ENCODE measurements at places on chromosomes 1 and 21. TPM values are rescaled to one million over a fixed set of nuclear protein-coding genes. Genes with fewer than 3 reads are reported as not detected.

GRCh38 chr21:29235714-29236197, 63.0 kb upstream of the BACH1 start:
- ATAC-seq = no peak

- ATAC-seq = no peak
Measured at GRCh38 chr1:34478515-34479076, 276.3 kb upstream of the GJB5 start.

NHLH1 gene
- 10.7 TPM for total RNA-seq

DNA sequence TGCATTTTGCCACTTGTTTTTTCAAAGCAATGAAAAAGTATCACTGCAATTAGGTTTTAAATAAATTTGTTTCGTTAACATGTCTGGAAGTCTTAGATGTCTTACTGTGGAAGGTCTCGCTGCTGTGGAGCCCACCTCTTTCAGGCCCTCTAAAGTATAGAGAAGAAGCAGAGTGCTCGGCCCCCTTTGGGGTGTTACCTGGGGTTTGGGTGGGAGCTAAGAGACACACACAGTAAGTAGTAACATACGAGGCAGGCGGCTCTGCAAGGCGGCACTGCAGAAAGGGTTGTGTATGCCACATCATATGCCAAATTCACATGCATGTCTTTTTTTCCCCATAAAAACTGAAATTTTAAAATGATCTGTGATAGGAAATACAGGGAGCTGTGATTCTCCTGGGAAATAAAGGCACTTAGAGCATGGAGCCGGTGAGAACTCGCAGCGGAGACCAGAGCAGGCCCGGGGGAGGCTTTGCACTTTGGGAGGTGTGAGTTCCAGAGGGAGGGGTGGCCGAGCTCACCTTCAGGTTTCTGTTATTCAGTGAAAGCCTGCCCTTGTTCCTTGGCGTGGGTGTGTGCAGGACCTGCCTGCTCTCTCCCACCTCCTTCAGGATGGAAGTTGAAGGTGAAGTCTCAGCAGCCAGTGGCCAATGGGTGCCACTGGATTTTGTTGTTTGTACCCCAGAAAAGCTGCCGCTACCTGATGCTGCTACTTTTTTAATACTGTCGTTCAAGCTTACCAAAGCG, 35.7 kb upstream of the PWP2 start:
- no peak for ATAC-seq

- no peak for ATAC-seq
Measured at GRCh38 chr1:59298710-59299346, 1.9 kb downstream of the FGGY start.

DNA sequence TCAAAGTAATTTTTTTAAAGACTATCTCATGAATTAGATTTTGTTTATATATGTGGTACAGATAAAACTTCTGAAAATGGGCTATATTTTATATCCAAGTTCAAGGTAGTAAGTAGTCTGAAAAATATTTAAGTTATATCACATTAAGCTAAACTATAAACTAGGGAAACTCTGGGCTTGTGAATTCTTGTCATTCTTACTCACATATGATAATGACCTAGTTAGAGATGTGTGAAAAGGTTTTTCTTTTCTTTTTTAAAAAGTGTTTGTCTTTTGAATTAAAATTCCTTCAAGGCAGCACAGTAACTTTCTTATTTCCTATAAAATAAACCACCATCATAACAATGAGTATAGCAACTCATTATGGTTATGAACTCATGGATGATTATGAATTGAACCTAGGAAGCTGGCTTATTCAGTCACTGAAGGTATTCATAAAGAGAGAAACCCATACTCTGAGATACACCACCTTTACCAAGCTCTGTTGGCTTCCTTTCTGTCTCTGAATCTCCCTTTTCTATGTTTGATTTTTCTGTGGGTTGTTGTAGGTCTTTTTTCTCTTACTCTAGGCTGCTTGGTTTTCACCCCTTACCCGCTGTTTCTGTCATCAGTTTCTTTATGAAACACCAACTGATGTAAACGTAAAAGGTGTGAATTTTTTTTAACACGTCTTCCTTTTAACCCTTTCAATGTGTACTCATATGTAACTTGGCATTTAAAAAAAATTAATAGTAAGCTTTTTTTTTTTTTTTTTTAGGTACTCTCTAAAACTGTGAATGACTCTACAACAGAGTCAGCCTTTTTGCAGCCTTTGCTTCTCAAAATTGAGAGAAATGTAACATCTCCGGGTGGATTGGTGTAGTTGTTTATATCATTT, 25.2 kb downstream of the IL12RB2 start:
- no peak for ATAC-seq

LYSMD1 gene
- 16.5 TPM for total RNA-seq
